ENCODE measurements at places on chromosomes 5 and 9.

- DNase-seq: no peak
These were observed 179.4 kb downstream of the PTTG1 start for GRCh38 chr5:160601046-160601445.

- no peak for DNase-seq
These were observed 1.4 kb upstream of the THG1L start for GRCh38 chr5:157729858-157730257.

GRCh38 chr5:6632324-6632887 is 438 bp downstream of the NSUN2 start:
- DNase-seq: no peak

DNA sequence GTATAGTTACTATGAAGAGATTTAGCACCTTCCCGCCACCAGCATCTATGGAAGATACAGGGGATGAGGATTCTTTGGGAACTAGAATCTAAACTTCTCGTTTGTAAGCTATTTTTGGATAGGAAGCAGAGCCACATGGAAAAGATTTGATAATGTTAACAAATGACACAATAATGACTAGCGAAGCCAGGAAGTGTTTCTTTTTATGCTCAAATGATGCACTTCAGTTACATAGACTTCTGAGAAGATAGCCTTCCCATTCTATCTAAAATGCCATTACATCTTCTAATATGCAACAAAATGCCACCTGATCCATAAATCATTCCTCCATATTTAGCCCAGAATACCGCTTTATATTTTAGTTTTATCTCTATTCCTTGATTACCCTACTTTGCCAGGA is 17.0 kb upstream of the TNC start:
- no peak for DNase-seq

DNA sequence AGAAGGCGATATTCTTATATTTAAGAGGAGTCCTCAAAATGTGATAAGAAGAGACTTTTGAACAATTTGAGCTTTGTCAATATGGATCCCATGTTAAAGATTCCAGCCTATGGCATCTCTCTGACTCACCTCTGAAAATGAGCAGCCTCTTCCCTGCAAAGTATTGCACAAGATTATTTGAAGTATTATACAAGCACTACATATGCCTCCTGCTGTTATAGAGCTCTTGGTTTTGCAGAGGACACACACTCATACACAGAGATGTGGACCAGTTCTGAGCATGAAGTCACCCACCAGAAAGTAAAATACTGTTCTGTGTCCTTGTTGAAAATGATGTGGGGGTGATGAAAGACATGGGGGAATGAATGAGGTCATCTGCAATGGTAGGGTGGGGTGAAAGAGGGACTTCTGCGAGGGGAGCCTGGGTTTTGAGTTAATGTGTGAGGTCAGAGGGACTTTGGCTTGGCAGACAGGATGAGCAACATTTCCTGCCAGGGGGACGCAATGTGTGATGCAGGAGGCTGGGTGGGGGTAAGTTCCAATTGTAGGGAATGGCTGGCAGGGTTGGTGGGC is 25.8 kb downstream of the FBXL7 start:
- DNase-seq: no peak

DNA sequence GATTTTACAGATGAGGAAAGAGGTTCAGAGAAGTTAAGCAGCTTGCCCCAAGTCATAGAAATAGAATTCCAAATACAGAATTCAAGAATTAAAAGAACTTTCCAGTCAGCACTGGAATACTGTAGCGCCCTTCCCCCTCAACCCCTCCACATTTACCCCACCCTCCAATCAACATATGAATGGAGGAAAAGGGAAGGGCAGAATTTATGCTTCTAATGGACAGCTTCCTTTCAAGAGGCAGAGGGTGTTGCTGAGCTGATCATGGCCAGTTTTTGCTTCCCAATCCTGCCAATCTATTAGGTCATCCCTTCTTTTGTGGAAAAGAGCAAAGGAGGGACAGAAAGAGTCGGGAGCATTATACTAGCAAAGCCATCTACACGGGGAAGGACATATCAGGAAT is 39.1 kb upstream of the ANKRD31 start:
- no peak for DNase-seq

DNA sequence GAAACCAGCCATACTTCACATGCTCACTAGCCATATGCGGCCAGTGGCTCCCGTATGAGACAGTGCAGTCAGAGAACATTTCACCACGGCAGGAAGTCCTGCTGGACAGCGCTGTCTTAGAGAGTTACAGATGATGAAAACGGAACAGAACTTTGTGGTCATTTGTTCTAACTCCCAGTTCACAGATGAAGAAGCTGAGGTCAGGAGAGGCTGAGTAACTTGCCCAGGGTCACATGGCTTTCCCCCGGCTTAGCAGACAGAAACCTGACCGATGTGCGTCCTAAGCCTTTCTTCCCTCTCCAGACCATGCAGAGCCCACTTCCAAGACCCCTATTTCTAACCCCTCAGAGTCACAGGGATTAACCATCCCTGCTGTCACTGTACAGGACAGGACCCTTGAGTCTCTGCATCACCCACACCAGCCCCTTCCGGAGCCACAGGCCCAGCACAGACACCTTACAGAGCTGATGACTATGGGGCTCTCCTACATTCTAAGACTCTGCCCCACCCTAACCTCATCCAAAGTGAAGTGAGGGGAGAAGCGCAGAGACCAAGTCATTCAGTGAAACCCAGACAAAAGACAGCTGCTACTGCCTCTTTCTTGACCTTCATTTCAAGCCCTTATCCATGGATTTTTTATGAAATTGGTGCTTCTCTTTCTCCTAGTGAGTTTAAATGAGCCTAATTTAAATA is 86.9 kb downstream of the PTPN3 start:
- no peak for DNase-seq

- no peak for DNase-seq
These were observed 460.7 kb upstream of the MEF2C start for GRCh38 chr5:89343666-89344065.
